ENCODE measurements at places on chromosomes 7 and 10.

- DNase-seq: no peak
These were observed 57.9 kb downstream of the ZNF438 start for GRCh38 chr10:30973737-30974136.

DNA sequence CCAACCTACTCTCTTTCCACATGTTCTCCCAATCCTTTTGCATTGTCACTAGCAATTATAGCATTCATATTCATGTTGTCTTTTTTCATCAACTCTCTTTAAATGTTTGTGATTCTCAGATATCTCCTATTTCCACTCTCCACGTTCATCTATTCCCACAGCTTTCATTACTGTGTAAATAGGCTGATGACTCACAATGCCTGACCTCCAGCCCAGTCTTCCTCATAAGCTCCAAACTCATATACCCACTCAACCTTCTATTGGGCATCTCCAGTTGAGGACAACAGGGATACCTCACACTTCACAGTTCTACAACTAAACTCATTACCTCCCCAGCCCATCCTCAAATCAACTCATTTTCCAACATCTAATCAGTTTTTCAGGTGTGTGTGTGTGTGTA, 194.1 kb downstream of the DGKI start:
- DNase-seq: no peak

- no peak for DNase-seq
These were observed 14.7 kb downstream of the CCNY start for GRCh38 chr10:35351021-35351420.

DNA sequence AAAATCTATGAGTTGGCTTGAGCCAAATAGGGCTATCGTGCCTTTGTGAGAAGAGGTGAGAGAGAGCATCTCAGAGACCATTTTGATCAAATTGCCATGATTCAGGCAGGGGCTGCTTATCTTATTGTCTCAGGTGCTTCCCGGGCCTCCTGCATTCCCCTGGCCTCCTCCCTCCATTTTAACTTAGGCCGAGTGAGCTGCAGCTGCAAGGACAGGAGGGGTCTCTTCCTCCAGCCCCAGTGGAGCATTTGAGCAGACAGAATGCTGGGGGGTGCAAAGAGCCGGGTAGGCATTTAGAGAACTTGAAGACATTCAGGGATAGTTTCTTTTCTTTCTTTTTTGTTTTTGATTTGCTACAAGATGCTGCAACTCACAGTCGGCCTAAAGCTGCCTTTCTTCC, 59.0 kb downstream of the BUB3 start:
- no peak for DNase-seq

GRCh38 chr10:119316729-119317097, 109.3 kb downstream of the GRK5 start:
- no peak for DNase-seq

DNA sequence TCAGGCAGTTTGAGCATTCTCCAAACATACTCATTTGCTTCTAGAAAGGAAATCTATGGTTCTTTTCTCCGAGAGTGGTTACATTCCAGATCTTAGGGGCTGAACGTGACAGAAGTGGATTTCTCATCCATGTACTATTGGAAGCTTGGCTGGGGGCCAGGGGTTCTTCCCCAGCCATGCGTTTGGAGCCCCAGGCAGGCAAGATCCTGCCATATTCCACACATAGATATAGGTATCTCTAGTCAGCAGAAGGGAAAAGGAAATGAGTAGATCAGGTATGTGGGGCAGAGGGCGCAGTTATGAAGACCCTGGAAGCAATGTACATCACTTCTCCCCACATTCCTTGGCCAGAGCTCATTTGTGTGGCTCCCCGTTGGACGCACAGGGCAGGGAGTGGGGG, 299.8 kb downstream of the CCDC3 start:
- DNase-seq: no peak

DNA sequence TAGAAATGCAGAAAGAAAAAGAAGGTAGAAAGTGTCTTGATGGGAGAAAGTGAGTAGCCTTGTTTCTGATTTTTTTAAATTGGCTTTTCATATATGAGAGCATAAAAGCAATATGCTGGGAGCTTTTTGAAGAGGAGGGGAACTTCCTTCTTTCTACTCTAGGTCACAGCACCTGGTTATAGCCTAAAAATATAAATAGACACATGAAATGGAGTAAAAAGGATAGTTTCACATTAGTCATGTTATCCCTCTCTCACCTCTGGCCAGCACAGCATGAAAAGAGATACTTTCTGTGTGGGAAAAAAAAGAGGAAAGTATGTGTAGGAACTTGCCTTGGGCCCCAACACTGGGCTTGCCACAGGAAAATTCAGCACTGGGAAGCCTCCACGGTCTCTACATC, 292.2 kb upstream of the ZWINT start:
- no peak for DNase-seq

DNA sequence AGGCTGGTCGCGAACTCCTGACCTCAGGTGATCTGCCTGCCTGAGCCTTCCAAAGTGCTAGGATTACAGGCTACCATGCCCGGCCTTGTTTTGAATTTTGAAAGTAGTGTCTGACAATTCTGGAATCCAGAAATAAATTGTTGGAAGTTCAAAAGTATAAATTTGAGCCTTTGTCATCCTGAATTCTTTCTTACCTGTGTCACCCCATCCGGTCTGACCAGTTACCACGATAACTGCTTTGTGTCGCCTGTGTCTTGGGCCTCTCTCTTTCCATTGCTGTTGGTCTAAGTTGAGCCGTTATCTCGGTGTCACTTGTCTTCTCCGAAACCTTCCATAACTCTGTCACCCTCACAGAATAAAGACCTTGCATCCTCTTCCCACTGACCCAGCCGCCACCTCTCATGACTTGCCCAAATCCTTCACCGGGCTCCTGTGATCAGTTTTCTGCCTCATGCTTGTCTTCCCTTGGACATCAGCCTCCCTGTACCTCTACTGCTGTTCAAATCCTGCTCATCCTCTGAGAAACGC, 18.6 kb downstream of the CUL1 start:
- DNase-seq: no peak

DNA sequence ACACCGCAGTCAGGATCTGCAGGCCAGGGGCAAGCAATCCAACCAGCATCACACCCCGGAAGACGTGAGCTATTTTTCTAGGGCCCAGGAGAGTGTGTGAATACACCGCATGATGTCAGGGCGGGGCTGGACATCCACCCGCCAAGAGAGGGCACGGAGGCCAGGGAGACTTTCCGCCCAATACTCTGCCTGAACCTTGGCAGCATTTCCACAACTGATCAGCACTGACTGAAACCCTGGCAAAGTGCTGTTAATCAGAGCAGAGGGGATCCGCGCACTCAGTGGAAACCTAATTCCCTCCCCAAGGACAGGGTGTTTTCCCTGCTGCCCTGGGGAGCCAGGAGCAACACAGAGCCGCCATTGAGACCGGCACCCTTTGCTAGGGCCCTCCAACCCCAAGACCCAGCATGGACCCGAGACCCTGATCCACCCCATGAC, 8.2 kb downstream of the MAD1L1 start:
- DNase-seq: no peak

- DNase-seq: no peak
These were observed 310.9 kb upstream of the NRG3 start for GRCh38 chr10:81564143-81564542.

DNA sequence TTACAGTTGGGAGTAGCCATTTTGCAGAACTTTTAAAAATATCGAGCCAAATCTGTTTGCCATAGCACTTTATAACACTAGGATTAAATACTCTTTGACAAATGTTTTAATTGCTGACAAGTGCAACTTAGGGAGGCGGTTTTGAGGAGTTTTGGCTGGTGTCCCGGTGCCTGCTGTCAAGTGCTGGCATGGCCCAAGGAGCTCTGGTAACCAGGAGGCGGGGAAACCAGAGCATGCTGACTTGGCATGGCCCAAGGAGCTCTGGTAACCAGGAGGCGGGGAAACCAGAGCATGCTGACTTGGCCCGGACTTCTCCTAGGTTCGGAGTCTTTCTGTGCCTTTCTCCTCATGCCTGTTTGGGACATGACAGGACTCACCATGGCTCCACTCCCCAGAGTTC, 30.8 kb upstream of the ZNF32 start:
- no peak for DNase-seq

- no peak for DNase-seq
These were observed 40.2 kb downstream of the VWA2 start for GRCh38 chr10:114279289-114279688.

DNA sequence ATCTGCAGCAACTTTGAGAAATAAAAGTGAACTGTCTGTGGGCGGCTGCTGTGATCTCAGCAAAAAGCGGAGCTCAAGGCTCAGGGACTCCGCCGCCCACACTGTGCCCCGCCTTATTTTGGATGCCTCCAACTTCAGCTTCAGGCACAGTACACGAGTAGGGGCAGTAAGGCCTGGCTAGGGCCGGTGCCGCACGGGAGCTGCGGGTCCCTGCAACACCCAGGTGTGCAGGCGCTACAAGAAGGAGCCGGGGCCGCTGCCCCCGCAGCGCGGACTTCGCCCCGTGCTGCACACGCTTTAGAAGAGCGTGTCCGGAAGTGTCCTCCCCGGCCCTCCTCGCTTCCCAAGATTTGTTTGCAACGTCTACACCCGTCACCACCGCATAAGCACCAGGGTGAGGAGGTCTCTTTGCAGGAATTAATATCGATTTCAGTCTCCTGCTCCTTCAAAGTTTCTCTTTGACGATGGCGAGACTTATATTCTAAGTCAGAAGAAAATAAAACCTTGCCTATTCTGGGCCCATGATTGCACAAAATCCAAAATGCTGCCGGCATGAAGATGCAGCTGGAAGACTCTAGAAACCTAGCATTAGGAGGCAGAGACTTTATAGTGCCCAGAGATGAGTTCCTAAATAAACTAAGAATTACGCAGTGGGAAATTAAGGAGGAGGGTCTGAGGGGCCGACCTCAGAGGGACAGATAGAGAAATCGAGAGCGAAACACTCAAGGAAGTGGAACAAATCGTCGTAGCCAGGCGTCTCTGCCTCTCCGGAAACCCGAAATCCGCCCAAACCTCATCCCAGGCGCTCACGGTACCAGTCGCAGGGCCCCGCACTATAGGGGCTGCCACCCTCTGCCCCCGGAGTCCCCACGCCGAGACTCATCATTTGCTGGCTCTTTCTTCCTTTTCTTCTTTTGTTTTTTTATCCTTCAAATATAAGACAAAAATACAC, 6.4 kb downstream of the VAX1 start:
- DNase-seq: no peak

DNA sequence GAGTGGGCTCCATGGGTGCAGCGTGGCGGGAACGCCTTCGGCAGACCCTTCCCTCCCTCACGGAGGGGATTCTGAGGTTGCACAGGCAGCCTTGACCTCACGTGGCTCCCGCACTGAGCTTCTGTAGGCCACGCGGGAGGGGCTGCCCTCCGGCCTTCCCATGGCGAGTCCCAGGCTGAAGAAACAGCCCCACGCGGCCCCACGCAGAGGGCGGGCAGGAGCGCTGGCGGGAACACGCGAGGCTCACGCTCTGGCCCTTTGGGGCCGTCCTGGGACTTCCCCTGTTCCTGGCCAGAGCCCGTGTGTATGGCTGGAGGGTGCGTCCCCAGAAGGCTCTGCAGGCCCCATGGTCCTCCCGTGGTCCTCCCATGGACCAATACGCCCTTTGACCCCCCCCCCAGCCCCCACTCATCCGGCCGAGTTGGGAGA, 21.7 kb upstream of the NKX6-2 start:
- DNase-seq: no peak

DNA sequence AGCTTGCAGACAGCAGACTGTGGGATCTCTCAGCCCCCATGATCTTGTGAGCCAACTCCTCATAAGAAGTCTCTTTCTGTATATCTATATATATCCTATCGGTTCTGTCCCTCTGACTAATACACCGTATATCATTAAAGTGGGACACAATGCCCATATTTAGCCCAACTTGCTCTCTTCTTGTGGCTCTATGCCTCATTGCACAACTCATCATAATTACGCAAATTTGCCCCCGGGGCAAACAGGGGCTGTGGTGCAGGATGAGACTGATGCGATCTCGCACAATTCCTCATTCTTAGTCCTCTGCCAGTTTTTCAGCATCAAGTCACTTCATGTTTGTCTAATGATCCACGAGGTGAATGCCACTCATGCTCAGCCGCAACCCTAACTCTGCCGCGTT, 183.2 kb downstream of the PRPF18 start:
- DNase-seq: no peak

- no peak for DNase-seq
These were observed 13.2 kb downstream of the SGPL1 start for GRCh38 chr10:70828923-70829322.

GRCh38 chr7:152987656-152988055, 228.1 kb downstream of the ACTR3B start:
- no peak for DNase-seq

DNA sequence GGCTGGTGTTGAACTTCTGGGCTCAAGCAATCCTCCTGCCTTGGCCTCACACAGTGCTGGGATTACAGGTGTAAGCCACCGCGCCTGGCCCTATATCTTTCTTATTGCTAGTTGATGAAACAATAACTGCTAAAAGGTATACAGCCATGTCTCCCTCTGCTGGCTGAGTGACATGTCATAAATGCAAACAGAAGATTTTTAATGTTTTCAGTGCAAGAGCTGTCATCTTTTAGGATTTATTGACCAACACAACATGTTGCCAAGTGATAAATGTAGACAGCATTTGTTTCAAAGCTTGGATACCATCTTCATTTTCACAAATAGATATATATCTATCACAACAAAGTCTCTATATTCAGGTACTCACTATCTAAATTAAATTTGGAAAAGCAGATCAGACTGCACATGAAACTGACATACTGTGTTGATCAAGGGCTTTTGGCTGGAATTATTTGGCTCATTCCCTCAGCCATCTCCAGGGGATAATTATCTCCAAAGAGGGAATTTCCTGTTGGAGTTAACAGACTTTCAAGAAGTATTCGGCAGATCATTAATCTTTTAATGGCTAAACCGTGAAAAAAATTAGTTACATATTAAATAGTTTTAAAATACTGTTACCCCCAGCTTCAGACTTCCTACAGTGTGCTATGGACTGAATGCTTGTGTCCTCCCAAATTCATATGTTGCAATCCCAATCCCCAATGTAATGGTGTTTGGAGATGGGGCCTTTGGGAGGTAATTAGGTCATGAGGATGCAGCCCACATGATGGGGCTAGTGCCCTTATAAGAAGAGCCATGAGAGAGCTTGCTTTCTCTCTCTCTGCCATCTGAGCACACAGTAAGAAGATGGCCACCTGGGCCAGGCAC, 41.3 kb upstream of the SRPK2 start:
- DNase-seq: peak; percentile 26

DNA sequence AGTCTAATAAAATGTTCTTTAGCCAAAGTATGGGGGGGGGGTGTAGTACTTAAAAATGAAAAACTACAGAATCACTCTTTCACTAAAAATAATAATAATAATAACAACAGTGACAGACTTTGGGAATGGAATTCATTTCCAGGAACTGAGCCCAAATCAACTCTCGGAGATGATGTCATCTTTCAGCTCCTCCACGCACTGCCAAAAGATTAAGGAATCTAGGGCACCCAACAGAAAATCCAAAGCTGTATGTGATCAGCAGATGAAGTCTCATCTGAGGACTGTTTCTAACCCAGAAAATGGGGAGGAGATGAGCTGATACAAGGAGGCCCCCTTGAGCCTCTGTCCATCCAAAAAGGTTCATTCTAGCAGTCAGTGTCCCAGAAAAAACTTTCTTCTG, 54.5 kb downstream of the GRB10 start:
- DNase-seq: no peak
